ENCODE measurements at places on chromosomes 12 and 14.

DNA sequence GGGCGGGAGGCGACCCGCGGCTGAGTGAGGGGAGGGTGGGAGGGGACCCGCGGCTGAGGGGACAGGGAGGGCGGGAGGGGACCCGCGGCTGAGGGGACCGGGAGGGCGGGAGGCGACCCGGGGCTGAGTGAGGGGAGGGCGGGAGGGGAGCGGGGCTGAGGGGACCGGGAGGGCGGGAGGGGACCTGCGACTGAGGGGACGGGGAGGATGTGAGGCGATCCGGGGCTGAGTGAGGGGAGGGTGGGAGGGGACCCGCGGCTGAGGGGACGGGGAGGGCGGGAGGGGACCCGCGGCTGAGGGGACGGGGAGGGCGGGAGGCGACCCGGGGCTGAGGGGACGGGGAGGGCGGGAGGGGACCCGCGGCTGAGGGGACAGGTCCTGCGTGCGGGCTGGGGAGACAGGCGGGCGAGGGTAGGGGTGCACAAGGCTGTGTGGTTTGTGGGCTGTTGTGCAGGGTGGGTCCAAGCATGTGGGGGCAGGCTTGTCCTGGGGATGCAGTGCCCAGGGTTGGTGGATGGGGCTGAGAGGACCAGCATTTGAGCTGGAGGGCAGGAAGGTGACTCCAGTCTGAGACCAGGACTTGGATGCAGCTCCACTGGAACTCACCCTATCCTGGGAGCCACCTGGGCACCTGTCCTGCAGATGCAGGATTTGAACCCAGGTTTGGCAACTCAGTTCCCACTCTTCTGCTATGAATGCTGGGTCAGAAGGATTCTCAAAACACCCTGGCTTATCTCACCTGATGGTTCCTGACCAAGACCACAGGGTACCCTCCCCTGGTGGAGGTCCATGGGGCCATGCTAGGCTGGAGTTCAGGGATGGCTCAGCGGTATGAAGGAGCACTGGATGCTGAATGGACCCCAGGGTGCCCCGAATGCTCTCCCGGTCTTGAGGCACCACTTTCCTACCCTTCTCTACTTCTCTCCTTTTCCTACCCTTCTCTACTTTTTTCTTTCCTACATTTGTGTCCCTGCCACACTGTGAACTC is 9.4 kb downstream of the PLD4 start:
- peak; percentile 23 for DNase-seq

DNA sequence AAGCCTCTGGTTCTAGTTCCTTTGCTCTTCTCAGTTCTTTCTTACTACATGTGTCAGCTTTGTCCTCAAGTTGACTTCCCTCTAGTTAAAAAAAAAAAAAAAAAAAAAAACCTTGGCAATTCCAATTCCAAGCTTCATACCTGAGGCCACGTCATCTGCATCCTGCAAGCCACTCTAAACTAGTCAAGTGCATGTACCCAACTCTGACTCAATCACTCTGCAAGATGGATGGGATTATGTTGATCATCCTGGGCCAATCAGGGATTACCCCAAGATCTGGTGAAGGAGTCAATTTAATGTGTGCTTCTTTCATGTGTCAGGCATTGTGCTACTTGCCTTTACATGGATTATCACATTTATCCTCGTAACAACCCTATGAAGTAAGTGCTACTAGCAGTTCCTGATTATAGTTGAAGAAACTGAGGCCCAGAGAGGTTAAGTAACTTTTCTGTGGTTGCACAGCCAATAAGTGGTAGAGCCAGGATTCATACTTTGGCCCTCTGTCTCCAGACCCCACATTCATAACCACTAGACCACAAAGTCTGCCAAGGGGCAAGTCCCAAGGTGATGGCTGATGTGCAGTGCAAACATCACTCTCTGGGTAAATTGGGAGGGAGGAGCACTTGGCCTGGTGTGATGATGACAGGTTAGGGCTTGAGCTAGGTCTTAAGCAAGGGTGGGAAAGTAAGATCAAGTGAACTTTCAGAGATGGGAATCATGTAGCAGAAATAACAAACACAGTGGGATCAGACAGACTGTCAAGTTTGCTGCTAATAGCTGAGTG is 17.3 kb upstream of the CCND2 start:
- no peak for DNase-seq

- no peak for DNase-seq
These were observed 13.1 kb downstream of the KRT83 start for GRCh38 chr12:52307836-52308805.

GRCh38 chr12:126915309-126915708 is 1351.7 kb upstream of the TMEM132C start:
- no peak for DNase-seq

GRCh38 chr12:57051011-57051410 is 1.1 kb upstream of the MYO1A start:
- DNase-seq, result no peak

GRCh38 chr14:101472518-101472849 is 88.8 kb upstream of the DIO3 start:
- no peak for DNase-seq

Measured in GM13977 (cell line).